ENCODE measurements at places on chromosomes 5 and 9.

DNA sequence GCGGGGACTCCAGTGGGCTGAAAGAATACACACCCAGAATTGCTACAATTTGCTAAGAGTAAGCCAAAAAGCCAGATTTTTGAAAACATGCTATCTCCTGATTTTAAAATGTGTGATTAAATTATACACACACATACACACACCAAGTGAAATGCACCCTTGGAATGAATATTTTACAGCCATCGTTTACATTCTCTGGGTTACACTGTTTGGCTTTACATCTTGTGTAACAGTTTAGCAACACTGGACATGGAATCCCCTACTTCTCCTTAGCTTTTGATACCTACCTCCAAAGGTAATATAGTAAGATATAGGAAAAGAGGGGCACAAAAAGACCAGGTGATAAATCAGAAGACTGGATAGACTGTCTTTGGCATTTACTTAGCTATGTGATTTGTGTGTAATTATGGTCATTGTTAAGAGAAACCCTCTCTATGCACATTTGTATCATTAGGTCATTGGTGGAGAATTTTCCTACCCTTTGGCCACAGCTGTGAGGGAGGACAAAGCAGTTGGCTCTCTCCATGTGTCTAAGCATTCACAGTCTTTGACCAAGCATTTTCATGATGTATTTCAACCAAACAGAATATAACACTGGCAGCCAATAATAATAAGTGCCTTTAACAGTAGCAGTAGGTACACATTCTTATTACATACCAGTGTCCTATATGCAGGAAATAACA is 7.6 kb downstream of the SVEP1 start:
- ATAC-seq = peak; percentile 19

DNA sequence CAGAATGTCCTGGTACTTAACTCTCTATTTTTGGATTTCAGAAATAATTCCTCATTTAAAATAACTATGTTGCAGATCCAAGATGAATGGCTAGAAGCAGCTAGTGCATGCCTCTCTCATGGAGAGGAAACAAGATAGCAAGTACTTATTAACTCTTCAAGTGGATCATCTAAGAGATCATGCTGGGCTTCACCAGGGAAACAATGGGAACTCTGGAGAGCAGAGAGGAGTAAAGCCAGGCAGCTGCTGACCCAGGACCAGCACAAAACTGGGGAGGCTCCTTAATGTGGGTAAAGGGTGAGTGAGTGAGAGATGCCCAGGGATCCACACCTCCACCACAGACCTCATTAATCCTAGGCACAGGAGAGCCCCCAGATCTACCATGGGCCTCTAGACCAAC is 897.8 kb upstream of the ACO1 start:
- ATAC-seq = no peak

GRCh38 chr9:34603610-34604231 is 8.2 kb downstream of the RPP25L start:
- peak; percentile 87 for ATAC-seq

DNA sequence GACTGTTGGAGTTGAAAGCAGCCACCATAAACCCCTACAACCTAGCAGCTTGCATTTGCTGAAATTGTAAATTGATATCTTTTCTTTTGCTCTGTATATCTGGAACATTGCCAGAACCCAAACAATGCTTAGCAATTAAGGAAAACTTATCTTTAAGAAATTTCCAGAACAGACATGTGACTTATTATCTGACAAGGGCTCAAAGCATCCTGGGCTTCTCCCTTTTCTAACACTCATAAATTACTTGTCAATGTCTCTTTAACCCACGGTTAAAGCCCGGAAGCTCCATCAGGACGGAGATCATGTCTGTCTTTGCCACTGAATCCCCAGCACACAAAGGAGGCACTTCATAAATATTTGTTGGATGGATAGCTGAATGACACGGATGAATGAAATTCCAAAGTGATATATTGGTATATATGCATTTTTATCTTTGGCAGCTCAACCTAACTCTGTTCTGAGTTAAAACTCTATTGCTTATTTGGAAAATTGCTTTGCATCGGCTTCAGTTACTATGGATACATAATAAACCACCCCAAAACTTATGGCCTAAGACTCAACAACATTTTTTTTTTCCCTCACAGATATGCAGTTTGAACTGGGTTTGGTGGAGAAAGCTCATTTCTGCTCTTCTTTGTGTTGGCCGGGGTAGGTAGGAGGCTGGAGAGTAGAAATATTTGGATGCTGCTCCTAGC is 103.1 kb upstream of the CLINT1 start:
- no peak for ATAC-seq

- ATAC-seq = peak; percentile 29
Observed at GRCh38 chr5:14464096-14464495, 117.5 kb upstream of the OTULINL start.

DNA sequence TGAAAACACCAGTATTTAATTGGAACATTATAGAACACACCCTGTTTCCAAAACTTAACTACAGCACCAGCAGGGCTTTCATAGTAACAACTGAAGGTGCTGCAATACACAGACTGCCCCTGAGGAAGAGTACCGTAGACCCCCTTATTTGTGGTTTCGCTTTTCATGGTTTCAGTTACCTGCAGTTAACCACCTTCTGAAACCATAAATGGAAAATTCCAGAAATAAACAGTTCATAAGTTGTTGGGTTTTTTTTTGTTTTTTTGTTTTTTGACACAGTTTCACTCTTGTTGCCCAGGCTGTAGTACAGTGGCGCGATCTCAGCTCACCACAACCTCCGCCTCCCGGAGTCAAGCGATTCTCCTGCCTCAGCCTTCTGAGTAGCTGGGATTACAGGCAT is 9.5 kb upstream of the GLDC start:
- no peak for ATAC-seq

DNA sequence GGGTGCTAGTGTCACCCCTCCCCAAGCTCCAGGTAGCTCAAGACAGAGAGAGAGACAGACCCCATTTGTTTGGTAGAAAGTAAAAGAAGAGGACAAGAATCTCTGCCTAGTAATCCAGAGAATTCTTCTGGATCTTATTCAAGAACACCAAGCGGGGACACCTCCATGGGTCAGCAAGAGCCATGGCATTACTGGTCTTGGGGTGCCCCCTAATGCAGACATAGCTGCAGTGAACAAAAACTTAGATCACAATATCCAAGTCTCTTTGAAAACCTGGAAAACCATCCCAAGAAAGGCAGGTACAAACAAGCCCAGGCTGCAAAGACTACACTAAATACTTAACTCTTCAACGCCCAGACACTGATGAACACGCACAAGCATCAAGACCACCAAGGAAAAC is 29.9 kb upstream of the PDE4D start:
- no peak for ATAC-seq

DNA sequence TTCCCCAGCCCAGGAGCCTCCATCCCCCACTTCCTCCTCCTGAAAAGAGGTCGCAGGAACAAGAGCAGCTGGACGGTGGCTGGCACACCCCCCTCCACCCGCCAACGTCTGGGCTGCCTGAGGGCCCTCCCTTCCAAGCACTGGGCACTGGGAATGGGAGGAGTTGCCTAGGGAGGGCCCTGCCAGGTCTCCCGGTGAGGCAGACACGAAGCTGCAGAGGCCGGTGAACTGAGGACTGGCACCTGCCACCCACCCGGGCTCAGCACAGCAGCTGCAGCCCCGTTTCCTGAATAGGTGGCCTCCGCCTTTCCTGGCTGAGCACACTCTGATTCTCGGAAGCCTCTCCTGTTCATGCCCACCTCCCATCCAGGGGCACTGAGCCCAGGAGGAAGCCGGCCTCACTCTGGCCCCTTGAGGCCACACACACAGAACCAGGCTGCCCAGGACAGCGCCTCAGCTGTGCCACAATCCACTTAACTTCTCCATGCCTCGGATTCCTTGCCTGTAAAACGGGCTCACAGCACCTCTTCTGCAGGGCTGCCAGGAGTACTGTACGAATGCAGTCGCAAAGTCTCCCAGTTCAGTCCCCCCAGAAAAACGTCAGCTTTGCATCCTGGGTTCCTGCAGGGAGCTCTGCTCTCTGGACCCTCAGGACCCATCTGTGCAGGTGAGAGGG is 1.3 kb downstream of the NPDC1 start:
- ATAC-seq = peak; percentile 29

DNA sequence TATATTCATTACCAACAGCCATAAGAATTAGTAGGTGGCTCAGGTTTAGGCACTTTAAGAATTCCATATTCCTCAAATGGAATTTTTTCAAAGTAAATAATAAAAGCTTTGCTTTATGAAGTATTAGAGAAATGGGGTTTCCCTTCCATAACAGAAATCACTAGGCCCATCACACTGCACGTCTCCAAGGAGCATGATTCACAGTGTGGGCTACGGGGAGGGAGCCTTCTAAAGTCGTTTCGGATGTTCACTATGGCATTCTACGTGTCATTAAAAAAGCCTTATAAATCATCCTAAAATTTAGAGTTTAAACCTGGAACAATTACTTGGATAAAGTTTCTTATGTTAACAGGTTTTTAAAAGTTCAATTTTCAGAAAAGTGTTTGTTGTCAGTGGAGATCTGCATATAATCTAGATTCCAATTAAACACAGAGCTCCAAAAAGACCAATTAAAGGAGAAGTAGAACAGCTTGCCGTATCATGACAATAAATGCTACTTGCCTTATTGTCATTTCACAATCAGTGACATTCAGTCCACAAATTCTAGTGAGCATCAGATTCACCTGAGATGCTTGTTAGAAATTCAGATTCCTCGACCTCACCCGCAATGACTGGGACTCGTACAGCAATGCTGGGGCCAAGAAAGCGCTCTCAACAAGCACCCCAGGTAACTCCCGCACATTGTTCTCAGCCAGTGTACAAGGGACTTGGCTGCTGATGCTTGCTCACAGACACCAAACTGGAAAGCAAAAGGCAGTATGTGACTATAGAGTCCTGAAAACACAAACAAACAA is 115.7 kb downstream of the NFIB start:
- no peak for ATAC-seq

DNA sequence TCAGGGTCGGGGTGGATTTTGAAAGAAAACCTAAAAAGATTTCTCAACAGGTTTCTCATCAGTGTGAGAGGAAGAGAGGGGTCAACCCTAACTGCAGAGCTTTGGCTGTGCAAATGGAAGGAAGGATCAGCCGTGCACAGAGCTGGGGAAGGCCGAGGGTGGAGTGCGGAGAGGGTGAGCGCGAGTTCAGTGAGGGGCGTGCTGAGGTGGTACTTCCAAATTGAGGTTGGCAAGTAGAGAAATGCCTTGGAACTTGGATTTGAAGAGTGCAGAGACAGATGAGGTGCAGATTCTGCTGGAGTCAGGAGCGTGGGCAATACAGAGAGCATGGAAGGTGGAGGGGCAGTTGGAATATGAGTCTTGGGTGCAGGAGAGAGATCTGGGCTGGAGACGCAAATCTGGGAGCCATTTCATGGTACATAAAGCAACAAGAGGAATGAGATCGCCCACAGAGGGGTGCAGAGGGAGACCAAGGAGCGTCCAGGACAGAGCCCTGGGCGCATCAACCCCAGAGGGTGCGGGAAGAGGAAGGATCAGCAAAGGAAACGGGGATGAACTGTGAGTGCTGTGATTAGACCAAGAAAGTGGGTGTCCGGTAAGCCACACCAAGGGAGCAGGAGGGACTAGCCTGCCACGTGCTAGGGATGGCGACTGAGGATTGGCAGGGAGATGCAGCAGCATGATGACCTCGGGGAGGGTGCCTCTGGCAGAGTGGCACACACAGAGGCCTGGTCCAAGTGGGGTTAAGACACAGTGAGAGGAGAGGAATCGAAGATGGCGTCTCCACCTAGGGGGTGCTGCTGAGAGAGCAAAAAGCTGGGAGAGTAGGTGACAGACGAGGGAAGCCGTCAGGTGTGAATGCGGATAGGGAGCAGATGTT is 105.8 kb downstream of the ADAMTS2 start:
- no peak for ATAC-seq

DNA sequence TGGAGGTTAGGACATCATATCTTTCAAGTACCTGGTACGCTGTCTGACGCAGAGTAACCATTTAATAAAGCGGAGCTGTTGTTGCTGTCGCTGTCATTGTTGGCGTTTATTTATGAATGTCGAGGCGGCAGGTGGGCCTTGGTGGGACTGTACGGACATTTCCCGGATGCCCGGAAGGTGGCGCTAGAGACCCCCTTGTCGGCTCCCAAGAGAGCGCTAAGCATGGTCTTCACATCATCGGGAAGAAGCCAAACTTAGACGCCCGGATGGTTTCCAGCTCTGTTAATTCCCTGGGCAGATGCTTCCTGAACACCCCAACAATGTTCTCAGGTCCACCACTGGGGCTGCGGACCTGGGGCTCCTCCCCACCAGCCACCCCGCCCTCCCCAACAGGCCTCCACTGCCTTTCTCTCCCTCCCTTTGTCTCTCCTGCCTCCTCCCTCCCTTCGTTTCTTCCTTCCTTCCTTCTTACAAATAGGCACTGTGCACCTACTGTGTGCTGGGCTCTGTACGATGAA is 54.1 kb downstream of the DUSP1 start:
- ATAC-seq = peak; percentile 66

GRCh38 chr5:58770136-58770535 is 187.3 kb downstream of the RAB3C start:
- ATAC-seq = no peak

DNA sequence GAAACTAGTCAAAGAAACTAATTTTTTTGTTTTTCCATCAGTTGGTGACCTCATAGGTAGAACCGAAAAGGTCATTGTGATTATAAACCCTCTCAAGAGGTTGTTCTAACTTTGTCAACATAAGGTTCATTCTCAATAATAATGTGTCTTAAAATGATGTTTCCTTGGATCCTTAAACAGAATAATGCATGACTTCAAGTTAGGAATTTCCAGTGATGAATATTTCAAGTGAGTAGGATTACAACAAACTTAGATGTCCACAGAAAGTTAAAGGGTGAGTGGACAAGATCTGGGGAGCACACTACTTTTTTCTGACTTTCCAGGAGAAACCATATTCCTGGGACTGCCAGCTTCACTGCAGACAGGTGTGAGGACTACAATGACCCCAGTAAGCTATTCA is 239.0 kb upstream of the PTGER4 start:
- no peak for ATAC-seq

DNA sequence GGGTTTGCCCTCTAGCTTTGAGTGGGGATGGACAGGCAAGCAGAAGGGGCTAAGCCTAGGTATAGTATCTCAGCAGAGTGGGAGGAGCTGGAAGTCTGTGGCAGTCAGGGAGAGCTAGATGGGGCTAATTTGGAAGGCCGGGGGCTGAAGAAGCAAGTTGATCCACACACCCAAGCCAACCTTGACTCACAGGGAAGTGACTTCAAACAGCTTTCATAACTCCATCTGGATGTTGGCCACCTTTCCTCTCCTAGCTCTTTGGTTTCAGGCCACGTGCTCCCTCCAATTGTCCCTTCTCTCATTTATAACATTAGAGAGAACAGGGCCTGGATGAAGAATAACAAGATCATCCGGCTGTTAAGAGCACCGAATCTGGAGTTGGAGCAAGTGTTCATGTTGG is 36.8 kb downstream of the EGR1 start:
- peak; percentile 30 for ATAC-seq

GRCh38 chr5:661891-662750 is 31.0 kb downstream of the TPPP start:
- ATAC-seq = no peak

- ATAC-seq = no peak
Observed at GRCh38 chr5:37710965-37711364, 128.9 kb downstream of the GDNF start.

GRCh38 chr9:18666986-18667772 is 193.2 kb downstream of the ADAMTSL1 start:
- ATAC-seq = peak; percentile 36

GRCh38 chr5:159792180-159792579 is 124.1 kb upstream of the ADRA1B start:
- ATAC-seq = no peak
